ENCODE measurements at places on chromosomes 3 and 15.

- no peak for DNase-seq
Measured at GRCh38 chr3:105559856-105560255, 193.1 kb downstream of the ALCAM start.

DNA sequence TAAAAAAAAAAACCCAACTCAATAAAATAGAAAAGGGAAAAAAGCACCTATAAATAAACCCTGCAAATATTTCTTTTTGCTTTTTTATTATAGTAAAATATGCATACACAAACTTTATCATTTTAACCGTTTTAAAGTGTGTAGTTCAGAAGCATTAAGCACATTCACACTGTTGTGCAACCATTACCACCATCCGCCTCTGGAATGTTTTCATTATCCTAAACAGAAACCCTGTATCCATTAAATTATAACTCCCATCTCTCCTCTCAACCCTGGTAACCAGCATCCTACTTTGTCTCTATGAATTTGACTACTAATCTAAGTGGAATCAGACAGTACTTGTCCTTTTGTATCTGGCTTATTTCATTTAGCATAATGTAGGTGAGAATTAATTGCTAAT lies 15.0 kb downstream of the CDCP1 start:
- DNase-seq: no peak

- no peak for DNase-seq
Measured at GRCh38 chr15:74172701-74173379, 670 bp upstream of the ISLR start.

- no peak for DNase-seq
Measured at GRCh38 chr3:127387119-127387518, 99.3 kb upstream of the PRR20G start.

- no peak for DNase-seq
Measured at GRCh38 chr3:56706629-56707028, 23.6 kb upstream of the TASOR start.
